ENCODE measurements at places on chromosomes 5 and 9.

DNA sequence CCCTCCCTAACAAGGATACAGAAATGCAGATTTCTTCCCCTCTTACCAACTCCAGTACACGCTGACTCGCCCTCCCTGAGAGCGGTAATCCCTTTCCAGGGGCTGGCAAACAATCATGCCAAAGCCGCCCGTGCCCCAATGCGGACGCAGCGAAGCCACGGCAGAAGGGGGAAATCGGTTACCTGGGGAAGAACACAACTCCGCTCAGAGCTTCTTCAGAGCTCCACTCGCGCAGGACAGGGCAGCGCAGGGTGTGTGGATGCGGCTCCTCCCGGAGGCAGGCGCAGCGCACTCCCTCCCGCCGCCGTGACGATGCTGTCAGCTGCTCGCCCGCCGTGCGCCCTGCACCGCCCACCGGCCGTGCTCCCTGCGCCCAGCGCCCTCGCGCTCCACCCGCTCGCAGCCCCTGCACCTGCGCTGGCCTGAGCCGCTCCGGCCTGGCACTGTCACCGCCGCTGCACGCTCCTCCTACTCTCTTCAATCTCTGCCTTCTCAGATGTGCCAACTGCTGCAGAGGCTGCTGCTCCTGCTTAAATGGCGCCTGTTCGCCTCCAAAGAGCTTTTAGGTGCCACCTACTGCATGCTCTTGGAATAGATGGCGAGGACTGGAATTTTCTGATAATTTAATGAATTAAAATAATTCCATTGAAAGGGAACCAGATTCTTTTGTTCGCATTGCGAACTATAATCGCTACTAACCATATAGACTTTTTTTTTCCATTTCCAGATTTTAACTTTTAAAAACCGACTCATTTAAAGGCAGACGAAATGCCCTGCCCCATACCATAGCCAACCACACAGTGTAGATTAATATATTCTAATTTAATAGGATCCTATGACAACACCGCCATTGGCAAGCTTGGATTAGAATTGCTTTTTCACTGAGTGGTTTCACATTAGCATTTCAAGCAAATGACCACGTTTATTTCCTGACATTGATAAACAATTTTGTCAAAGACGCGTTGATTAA is at the start of gene DIRAS2:
Gene DIRAS2, minus strand, starts transcription at position 255 of the 970 bp plus-strand sequence. CDS start 28,997 bp downstream, outside the sequence.
- peak; percentile 81 for DNase-seq

DNA sequence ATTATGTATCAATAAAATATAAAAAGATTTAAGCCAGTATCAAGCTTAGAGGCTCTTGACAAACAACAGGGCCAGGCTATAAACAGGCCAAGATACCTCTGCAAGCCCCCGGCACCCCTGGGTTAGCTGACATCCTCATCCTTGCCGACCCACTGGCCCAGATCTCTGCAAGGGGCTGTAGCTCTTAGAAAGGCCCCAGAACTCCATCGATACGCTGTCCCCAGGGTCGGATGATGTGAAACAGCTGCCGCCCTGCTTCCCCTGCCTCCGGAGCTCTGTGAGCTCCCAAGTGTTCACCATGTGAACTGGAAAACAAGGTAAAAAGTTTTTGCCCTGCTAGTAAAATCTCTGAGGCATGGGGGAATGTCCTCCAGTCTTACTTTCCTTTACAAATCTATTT is 20.1 kb downstream of the SH3PXD2B start:
- DNase-seq = no peak

DNA sequence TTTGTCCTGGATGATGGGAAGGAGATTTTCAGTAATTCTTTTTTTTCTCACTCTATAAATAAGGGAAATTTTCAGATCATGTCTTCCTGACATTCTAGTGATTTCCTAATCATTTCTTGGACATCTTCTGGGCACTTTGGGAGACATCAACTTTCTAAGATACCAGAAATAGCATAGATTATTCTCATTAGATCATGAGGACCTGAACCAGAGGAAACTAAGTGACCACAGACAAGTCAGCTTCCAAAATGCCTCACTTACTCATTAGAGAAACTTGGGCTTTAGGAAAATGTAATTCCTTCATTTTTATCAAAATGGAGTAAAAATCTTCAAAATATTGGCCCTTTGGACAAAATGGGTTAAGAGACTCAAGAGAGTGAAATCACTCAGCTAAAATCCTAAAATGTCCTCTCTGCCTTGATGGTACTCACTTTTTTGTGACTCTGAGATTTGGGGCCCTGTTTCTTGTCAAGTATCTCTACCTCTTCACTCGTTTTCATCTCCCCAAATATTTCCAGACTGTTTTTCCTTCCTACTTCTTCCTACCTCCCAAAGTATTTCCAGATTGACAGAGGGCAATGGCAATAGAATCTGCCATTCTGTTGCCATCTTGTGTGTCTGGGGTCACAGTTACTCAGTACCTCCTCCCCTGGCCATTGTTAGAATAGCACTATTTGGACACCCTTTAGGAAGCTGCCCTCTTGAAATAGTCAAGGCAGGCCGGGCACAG is 194.5 kb downstream of the NR3C1 start:
- peak; percentile 45 for DNase-seq

DNA sequence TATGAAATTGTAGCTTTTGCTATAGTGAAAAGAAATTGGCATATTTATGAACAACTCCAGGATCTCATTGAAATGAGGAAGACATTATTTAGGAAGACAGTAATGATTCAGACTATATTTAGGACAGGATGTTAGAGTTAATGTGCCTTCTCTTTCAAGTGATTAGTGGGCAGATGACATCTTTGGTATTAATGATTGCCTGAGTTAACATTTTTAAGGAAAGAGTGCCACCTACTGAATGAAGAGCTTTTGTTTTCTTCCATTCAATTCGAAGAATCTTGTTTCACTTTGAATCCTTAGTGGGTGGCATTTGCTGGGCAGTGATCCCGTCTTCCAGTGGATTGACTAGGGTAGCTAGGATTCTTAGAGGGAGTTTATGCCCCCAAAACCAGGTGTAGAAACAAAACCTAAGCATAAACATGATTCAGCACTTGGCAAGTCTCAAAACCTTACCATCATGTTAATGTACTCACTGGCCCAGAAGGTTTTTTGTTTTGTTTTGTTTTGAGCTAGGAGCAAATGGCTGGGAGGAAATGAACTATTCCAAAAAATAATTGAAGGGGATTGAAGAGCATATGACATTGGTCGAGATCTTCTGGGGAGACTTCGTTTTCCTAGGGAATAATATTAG is 23.2 kb downstream of the MAP3K1 start:
- DNase-seq = peak; percentile 63

GRCh38 chr9:116566677-116567488 is 120.2 kb upstream of the TRIM32 start:
- no peak for DNase-seq

GRCh38 chr9:112403614-112404201 is 23.8 kb downstream of the HSDL2 start:
- no peak for DNase-seq

GRCh38 chr9:20041697-20042081 is 252.9 kb upstream of the SLC24A2 start:
- DNase-seq = peak; percentile 17

DNA sequence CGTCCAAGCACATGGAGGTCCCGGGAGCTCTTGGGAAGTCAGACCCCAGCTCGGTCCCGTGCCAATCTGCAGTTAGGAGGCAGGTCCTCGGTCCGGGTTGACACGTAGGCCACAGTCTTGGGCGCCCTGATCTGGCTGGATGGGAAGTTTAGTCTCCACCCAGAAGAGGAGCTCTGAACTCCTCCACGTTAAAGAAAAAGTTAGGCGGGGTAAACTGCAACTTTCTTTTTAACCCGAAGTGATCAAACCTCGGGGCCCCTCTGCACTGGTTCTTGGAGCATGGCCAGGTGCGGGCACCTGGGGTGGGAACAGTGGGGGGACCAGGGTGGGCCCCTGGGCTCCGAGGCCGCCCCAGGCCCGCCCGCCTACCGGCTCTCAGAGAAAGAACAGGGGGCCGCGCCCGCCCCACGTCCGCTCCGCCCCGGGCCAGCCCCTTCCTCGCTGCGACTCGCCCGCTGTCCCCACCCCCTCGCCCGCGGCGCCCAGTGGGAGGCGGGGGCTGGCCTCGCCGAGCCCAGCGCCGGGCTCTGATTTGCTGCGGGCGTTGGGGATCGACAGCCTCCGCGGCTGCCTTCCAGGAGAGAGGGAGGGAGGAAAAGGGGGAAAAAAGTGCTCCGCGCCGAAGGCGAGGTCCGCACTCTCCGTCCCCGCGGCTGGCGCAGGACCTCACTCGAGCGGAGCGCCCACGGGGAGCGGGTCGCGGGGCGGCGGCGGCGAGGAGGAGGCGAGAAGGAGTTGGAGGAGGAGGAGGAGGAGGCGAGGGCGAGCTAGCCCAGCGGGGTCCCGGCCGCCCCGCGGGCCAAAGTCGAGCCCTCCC is at the start of gene COL5A1:
Gene COL5A1, plus strand, starts transcription at position 631 of the 817 bp plus-strand sequence. CDS start 385 bp downstream, outside the sequence.
- peak; percentile 97 for DNase-seq

- no peak for DNase-seq
Observed at GRCh38 chr9:121902461-121903135, 190.5 kb downstream of the TTLL11 start.

GRCh38 chr9:131119600-131119999 is 5.8 kb upstream of the NUP214 start:
- no peak for DNase-seq

DNA sequence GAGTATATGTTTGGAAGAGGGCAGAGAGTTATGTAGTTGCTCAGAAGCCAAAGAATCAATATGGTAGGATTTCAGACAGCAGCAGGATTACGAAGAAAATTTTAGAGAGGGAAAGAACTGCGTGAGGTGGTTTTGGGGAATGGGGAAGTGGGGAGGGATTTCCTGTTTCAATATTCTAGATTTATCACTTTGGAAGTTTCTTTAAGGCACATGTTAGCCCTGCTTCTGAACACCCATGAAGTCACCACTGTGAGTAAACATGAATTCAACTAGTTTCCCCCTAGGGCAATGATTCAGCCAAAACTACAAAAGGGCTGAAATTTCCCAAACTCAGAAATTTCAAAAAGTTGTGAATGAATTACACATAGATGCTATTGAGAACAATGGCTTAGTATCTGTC is 132.2 kb downstream of the EBF1 start:
- DNase-seq = no peak

DNA sequence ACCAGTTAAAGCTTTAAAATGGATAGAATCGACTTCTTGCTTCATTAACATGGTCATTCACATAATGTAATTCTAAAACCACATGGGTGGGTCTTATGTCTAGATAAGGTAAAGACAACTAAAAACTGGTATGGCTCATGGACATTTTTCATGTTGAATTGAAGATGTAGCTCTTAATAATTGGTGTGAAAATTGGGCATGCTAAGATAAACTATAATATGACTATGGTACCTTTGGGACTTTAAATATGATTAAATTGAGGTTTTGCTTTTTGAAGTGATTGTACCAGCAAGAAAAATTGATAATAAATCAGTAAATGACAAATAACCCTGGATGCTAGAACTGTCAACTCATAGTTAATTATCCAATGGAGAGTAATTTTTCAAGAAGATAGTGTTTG is 710.7 kb upstream of the PTPRD start:
- no peak for DNase-seq

- DNase-seq = no peak
Observed at GRCh38 chr5:139308797-139309196, 15.3 kb downstream of the MATR3 start.

GRCh38 chr5:170265522-170265921 is 32.1 kb downstream of the LCP2 start:
- no peak for DNase-seq

DNA sequence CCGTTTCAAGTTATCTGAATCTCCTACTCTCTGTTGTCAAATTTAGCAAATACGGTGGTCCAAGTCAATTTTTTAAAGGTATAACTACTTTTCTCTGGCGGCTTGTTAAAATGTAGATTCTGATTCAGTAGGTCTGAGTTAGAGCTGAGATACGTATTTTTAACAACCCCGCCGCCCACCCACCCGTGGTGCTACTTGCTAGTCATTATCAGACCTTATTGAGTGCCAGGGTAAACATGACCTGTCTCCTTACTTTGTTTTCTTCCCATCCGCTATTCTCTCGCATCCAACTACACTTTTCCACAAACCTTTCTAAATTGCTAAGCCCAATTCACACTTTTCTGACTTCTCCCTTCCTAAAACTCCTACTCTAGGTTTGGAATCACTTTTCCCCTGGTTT is 694 bp upstream of the PLAA start:
- peak; percentile 55 for DNase-seq

GRCh38 chr9:84659313-84659712 is 10.2 kb upstream of the NTRK2 start:
- DNase-seq = peak; percentile 50

DNA sequence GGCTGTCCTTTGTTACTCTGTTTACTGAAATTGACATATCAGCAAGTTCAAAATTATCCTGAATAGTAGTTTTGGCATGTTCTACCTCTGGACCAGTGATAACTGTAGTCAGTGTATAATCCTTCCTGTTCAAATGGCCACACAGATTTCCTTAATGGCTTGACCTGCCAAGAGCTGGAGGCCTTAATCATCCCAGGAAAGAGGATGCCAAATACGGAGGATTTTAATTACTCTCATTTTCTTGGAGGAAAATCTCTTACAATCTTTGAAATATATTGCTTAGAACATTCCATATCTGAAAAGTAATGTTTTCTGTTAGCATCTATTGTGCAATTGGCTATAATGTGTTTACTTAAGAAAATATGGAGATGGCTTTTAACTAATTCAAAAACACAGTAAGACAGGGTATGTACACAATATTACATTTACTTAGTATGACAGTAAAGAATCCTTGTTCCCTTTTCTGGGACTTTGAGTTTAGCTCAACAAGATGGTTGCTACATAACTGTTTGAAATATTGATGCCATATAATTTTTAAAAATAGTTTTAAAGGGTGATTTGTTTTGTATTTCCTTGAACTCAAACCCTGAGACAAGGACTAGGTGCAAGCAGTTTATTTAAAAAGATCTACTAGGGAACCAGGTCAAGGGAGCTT is 68.9 kb upstream of the SELENOP start:
- no peak for DNase-seq

- no peak for DNase-seq
Observed at GRCh38 chr9:113616116-113616515, 152.6 kb downstream of the RGS3 start.

- DNase-seq = no peak
Observed at GRCh38 chr9:132995879-132996278, 17.4 kb downstream of the GFI1B start.

DNA sequence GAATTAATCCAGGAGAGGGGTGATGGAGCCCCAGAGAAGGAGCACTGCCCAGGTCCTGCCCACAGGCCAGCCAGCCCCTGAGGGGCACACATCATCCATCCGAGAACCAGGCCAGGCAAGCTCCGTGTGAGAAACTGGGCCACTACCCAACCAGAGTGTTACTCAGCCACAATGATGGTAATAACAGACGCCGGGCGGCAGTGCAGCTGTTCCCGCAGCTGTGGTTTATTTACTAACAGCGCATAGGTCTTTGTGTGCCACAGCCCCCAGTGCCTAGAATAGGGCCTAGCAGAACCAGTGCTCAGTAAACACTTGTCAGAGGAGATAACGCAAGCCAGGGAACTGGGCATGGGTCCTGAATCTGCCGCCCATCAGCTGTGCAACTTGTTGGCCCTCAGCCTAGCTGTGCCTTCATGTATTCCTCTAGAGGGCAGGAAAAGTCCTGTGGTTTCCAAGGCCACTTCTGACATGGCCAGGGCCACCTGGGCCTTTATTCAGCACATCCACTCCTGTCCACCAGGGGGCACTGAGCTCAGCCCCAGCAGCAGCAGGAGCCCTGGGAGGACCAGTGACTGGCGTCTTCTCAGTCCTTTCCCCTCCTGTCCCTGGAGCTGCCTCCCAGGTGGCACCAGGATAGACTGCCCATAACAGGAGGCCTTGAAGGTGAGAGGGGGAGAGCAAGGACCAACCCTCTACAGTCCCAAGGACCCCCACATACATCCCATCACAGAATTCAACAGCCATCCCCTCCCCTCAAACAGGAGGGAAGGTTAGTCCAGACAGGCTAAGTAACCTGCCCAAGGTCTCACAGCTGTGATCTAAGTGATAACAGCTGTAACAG is 2.1 kb downstream of the MXD3 start:
- peak; percentile 96 for DNase-seq

Data from mesendoderm (in vitro differentiated cells).